Left renal cortex interstitium (tissue), 4 donors: ENCODE measurements at places on chromosomes 13 and 19. TPM values are rescaled to one million over a fixed set of nuclear protein-coding genes. Genes with fewer than 3 reads are reported as not detected.

Gene KIRREL2
- polyA plus RNA-seq: 12.1 TPM

Gene FUT2
- polyA plus RNA-seq: 1.7 TPM

Gene FCHO1
- polyA plus RNA-seq: 2.4 TPM

Gene LMTK3
- 5.0 TPM for polyA plus RNA-seq

Gene CD22
- polyA plus RNA-seq: 6.3 TPM

Gene FXYD1
- 15.4 TPM for polyA plus RNA-seq

Gene PCDH20
- polyA plus RNA-seq: 6.7 TPM

Gene CD33
- polyA plus RNA-seq: 2.6 TPM

Gene CRYL1
- polyA plus RNA-seq: 129 TPM

Gene LPAR2
- polyA plus RNA-seq: 17.0 TPM

Gene ZNF486
- 19.5 TPM for polyA plus RNA-seq

Gene TEX101
- not detected for polyA plus RNA-seq

Gene ACER1
- 0.13 TPM for polyA plus RNA-seq

Gene LHB
- polyA plus RNA-seq: not detected

Gene DACH1
- polyA plus RNA-seq: 105 TPM

Gene NCCRP1
- 4.0 TPM for polyA plus RNA-seq

Gene FPR3
- polyA plus RNA-seq: 0.18 TPM

Gene TRIM28
- polyA plus RNA-seq: 780 TPM

Gene ZNF607
- polyA plus RNA-seq: 11.6 TPM

Gene STX10
- 60.1 TPM for polyA plus RNA-seq

Gene TEKTIP1
- 3.1 TPM for polyA plus RNA-seq

Gene ZNF578
- polyA plus RNA-seq: 5.1 TPM

Gene KISS1R
- polyA plus RNA-seq: 0.32 TPM

Gene DIRAS1
- polyA plus RNA-seq: 5.0 TPM

Gene AMER2
- 0.52 TPM for polyA plus RNA-seq

Gene ADGRE2
- polyA plus RNA-seq: 0.37 TPM

Gene C1QTNF9
- polyA plus RNA-seq: 0.44 TPM

Gene PEG3
- 50.6 TPM for polyA plus RNA-seq

Gene NRTN
- 5.5 TPM for polyA plus RNA-seq

Gene NDUFA11
- 221 TPM for polyA plus RNA-seq

Gene ZSCAN4
- 0.11 TPM for polyA plus RNA-seq

Gene FFAR1
- polyA plus RNA-seq: 0.87 TPM

Gene HTR2A
- polyA plus RNA-seq: 0.86 TPM

Gene LILRA5
- polyA plus RNA-seq: 0.43 TPM

Gene ERICH4
- 1.4 TPM for polyA plus RNA-seq

Gene KLK3
- polyA plus RNA-seq: 0.32 TPM

Gene SULT2A1
- 0.30 TPM for polyA plus RNA-seq

Gene ZIK1
- 17.4 TPM for polyA plus RNA-seq

Gene ZNF90
- polyA plus RNA-seq: 9.4 TPM

Gene NALCN
- polyA plus RNA-seq: 1.0 TPM

Gene CATSPERD
- not detected for polyA plus RNA-seq

Gene TTC9B
- 0.47 TPM for polyA plus RNA-seq

Gene ZNF91
- 72.4 TPM for polyA plus RNA-seq

Gene ZNF540
- polyA plus RNA-seq: 6.3 TPM

Gene APBA3
- polyA plus RNA-seq: 25.4 TPM

Gene PPP2R1A
- 469 TPM for polyA plus RNA-seq

Gene STOML3
- 0.08 TPM for polyA plus RNA-seq

Gene TTYH1
- 5.6 TPM for polyA plus RNA-seq

Gene RGL3
- polyA plus RNA-seq: 137 TPM

Gene NOP53
- 388 TPM for polyA plus RNA-seq
